ENCODE measurements at places on chromosomes 4 and X. TPM values are rescaled to one million over a fixed set of nuclear protein-coding genes. Genes with fewer than 3 reads are reported as not detected.

GRCh38 chr4:74397748-74398426, 32.9 kb downstream of the EREG start:
- DNase-seq = no peak

GRCh38 chrX:111609206-111609605, 71.8 kb upstream of the ALG13 start:
- DNase-seq = no peak

GRCh38 chr4:1419708-1420107, 13.5 kb upstream of the NKX1-1 start:
- DNase-seq = no peak

- DNase-seq = no peak
Measured at GRCh38 chr4:128298852-128299251, 11.2 kb upstream of the PGRMC2 start.

DNA sequence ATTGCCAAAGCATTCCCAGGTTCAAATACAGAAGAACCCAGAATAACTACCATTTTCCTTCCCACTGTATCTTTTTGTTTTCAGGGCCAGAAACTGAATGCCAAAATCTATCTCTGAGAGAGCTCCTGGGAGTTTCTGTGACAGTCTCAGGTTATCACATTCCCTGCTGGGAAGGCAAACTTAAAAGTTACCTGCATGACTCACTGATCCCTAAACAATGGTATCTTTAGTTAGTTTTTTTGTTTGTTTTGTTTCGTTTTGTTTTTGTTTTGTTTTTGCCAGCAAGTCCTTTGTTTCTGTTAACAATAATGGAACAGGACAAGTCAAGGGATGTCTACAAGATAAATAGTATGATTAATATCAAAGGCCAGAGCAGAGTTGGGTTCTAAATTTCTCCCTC, 34.3 kb downstream of the PAPSS1 start:
- DNase-seq = no peak

GRCh38 chr4:99827454-99827853, 10.8 kb downstream of the DAPP1 start:
- DNase-seq = no peak

DNA sequence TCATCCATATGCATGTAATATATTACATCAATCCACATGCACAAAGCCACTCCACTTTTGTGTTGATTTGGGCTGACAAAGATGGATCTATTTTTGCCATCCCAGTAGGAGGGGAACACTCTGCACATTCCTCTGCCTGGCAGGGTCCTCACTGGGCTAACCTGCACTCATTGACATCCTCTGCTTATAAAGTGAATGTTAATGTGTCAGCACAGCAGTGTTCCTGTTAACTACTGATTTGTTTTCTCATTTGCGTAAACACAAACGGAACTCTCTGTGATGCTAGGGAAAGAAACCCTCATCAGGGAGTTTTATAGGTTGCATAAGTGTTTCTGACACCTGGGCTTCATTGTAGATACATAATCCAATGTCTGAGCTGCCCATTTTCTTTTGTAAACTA, 826.0 kb downstream of the RAB28 start:
- DNase-seq = no peak

GRCh38 chr4:22299678-22300077, 216.2 kb downstream of the ADGRA3 start:
- no peak for DNase-seq

DNA sequence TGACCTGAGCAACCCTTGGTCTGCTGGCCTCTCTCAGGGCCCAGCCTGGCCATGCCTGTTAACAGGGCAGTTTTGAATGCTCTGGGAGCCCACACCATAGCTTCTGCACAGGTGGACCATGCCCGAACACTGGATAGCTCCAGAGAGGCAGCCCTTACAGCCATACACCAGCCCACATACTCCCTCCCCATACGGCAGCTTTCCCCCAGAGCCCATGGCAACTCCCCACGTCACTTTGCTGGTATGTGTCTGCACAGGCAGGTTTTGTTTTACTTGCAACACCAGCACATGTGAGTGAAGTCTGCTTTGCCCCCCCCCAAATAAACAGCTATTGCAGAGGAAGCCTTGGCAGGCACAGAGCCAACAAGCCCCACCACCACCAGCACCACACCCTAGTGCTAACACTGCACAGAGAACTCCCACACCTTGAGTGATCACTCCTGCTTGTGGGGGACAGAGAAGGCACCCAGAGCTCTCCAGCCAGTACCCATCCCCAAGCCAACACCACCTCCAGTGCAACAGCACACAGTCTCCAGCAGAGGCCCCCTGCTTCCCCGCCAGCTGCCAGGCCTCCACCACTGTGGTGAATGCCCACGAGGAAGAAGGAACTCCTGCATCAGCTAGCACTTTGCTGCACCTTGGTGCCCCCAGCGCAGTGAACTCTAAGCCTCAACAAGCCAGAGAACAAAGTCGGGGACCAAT, 87.3 kb downstream of the STPG2 start:
- no peak for DNase-seq

- DNase-seq = no peak
Measured at GRCh38 chr4:91288702-91289311, 1015.0 kb upstream of the GRID2 start.

DNA sequence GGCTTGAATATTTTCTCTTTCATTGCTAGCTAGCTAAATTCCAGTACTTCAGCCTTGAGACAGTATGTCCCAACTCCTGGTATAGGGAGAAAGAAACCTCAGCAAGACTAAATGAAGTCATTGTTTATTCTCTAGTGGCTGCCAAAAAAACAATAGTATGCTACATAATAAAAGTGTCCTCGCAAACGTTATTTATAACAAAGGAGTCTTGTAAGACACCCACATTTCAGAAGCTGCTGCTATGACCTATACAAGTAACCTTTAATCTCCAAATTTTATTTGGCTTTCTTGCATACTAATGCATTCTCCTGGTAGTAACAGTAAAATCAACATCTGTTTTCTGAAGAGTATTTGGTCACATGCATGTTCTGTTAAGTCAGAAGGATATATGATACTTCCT, 28.8 kb downstream of the NEK1 start:
- DNase-seq = no peak

GRCh38 chr4:24849756-24850155, 54.4 kb downstream of the SOD3 start:
- no peak for DNase-seq

- DNase-seq = no peak
Measured at GRCh38 chr4:78774417-78774816, 1.7 kb upstream of the BMP2K start.

DNA sequence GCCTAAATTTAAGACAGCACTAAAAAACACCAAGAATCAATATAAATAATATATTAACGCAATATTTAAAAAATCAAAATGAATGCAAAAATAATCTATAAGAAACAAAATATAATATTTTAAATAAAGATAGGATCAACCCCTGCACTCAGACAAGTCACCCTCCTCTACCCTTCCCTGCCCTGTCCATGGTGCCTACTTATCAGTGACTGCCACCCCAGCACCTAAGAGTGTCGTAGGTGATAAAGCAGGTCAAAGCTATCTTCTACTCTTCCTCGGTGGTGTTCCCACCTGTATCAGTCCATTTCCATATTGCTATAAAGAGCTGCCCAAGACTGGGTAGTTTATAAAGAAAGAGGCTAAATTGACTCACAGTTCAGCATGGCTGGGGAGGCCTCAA, 251.9 kb downstream of the STIM2 start:
- DNase-seq = no peak

GRCh38 chr4:108099838-108100237, 68.9 kb downstream of the LEF1 start:
- no peak for DNase-seq

Gene VAMP7
- 46.5 TPM for total RNA-seq

Gene PUDP
- total RNA-seq = 13.4 TPM

Gene TMEM31
- not detected for total RNA-seq

Gene EDA2R
- 5.1 TPM for total RNA-seq

Gene SULT1B1
- 0.54 TPM for total RNA-seq

Gene RENBP
- total RNA-seq = 4.7 TPM

Gene HPGDS
- total RNA-seq = not detected

Gene DMRTC1
- 0.45 TPM for total RNA-seq

Gene SPANXC
- not detected for total RNA-seq

Gene ZNF280C
- 4.8 TPM for total RNA-seq
